ENCODE measurements at places on chromosomes 16 and 17.

GRCh38 chr17:64992325-64992802, 64.2 kb downstream of the GNA13 start:
- peak; percentile 20 for DNase-seq

GRCh38 chr17:8944083-8944482, 21.4 kb downstream of the PIK3R5 start:
- DNase-seq = no peak

DNA sequence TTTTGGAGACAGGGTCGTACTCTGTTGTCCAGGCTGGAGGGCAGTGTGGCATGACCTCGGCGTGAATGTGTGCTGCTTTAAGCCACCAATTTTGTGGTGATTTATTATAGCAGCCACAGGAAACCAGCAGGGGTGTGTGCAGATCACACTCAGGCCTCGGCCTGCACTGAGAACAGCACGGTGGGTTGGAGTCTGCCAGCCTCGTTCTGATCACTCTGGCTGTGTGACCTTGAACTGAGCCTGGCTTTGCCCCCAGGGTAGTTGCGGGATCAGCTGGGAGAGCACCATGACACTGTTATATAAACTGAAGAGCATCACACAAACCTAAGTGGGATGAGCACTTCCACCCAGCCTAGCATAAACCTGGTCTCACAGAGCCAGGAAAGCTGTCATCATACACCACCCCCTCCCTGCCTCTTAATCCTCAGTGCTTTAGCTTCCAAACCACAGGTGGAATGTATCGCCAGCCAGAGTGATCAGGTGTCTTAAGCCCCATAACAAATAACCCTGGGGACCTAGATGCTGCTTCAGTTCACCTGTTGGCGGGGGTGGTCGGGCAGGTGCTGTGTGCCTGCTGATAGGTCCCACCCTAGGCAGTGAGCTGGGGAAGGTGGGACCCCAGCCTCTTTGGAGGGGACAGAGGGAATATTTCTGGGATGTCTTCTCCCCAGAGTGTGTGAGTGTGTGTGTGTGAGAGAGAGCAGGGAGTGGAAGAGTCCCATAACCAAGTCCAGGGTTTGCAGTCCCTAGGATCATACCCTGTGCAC, 28.6 kb upstream of the NDRG4 start:
- DNase-seq = no peak

- no peak for DNase-seq
These were observed 31.7 kb downstream of the ABCC6 start for GRCh38 chr16:16191493-16192167.

DNA sequence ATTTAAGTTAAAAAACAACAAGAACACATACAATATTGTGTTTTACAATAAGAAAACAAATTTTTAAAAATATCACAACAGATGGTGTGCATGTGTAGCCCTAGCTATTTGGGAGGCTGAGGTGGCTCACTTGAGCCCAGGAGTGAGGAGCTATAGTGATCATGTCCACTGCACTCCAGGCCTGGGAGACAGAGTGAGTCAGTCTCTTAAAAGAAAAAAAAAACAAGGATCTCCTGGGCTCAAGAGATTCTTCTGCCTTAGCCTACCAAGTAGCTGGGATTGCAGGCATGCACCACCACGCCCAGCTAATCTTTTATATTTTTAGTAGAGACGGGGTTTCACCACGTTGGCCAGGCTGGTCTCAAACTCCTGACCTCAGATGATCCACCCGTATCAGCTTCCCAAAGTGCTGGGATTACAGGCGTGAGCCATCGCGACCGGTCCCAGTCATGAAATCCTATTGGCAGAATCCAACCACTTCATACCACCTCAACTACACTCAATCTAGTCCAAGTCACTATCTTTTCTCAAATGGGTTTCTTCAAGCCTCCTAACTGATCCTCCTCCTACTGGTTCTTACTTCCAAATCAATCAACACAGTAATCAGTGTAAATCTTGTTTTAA, 55.0 kb downstream of the STH start:
- DNase-seq = no peak

Data from HuH-7.5 (cell line).